Neural crest cell (in vitro differentiated cells): ENCODE measurements at places on chromosomes 2 and 18. TPM values are rescaled to one million over a fixed set of nuclear protein-coding genes. Genes with fewer than 3 reads are reported as not detected.

DNA sequence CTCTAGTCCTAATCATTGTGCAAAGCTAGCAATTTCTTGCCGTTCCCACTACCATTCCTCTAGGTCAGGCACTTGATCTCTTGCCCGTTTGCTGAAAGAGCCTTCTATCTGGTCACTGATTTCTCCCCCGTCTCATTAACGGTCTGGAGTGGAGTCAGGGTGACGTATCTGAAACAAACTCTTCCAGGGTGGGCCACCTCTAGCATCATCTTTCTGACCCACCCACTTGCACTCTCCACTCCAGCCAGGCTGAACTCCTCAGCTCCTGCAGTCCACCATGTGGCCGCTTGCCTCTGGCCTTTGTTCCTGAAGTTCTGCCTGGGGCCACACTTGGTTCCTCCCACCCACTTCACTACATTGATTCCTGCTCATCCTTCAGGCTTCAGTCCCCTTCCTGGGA lies 13.3 kb downstream of the BCL2 start:
- no peak for DNase-seq

- no peak for DNase-seq
Observed at GRCh38 chr2:118937817-118938216, 4.2 kb upstream of the MARCO start.

GRCh38 chr2:20111311-20112131 lies 60.1 kb upstream of the LAPTM4A start:
- no peak for DNase-seq

DNA sequence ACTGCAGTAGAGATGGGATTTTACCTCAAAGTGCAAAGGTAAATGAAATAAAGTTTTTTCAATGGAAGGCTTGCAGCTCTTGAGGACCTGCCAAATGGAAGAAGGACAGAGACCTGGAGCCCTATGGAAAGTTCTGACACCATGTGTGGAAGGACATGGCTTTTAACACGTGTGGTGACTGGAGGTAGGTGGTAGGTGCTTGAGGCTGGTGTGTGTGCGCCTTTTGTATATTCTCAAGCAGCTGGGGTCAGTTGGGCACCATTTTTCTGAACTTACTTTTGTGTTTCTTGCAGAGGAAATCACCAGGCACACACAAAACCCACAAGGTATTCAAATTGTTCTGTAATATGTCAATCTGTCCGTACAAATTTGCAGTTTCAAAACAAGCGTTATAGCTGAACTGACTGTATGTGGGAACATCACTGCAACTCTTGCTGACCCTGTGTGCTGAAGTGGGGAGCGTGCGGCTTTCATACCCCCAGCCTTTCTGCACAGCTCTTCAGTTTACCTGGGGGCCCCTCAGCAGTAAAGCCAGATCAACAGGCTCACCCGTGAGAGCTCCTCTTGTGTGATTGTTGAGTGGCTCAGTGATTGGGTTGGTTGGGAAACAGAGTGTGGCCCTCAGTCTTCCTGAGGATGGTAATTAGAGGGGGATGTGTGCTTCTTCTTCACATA lies 363 bp downstream of the GREB1 start:
- no peak for DNase-seq

DNA sequence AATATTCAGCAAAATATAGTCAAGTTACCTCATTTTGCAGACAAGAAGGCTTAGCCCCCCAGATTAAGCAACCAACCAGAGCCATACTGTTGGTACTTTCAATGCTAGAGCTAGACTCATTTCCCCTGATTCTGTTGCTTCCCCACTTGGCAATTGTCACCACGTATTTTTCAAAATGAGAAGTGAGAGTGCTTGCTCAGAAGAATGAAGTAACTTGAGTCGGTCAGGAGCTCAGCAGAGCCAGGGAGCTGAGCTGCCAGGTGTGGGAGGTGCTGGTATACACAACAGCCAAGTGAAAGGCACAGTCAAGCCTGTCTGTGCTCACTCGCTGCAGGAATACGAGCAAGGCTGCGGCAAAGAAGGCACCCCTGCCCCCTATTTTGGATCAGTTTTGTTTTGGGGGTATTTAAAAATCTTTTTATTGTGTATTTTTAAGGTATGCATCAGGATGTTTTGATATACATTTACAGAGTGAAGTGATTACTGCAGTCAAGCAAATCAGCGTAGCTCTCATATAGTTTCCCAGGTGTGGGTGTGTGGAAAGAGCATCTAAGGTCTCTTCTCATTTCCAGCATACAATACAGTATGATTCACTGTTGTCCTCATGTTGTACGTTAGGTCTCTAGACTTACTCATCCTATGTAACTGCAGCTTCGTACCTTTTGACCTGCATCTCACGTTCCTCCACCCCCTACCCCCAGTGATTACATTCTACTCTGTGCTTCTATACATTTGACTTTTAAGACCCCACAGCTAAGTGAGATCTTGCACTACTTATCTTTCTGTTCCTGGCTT lies 62.4 kb downstream of the MRPS9 start:
- DNase-seq: no peak

DNA sequence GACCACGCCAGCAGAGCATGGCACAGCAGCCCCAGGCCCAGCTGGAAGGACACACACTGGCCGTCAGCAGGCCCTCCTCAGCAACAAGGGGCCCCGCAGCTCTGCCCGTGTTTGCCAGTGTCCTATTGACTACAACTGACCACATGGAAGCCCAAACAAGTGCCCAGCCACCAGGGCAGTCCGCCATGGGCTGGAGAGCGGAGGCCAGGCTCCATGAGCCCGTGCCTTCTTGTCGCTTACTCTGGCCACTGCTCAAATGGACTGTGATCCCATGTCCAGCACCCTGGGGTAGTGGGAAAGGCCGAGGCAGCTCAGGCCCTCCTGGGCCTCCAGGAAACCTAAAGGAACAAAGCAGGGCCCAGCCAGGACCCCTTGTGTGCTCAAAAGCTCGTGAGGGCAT lies 53.9 kb upstream of the TAF1B start:
- DNase-seq: no peak

DNA sequence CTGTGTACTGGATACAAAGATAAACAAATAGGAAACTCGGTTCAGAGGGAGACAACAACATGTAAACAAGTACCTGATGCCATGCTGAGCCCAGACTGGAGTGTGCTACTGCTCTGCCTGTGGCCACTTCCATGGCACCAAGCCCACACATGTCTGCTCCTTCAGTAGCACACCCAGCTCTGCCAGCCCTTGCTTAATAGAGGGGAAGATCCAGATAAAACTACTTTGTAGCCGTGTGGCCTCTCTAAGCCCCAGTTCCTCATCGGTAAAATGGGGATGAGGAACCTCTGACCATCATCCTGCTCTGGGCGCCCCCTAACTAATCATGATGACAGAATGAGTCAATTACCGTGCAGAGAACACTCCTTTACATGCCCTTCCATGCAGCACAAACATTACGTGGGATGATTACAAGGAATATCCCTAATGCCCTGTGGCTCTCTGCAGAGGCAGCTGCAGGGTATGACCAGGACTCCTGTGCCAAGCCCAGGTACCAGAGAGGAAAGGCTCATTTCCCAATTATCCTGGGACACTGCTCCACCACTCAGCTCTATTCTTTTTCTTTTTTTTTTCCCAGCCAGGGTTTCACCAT lies 34.9 kb downstream of the DNMT3A start:
- no peak for DNase-seq

INPP4A gene
- 29.9 and 32.4 TPM in 2 replicates for total RNA-seq

FRZB gene
- 32.9 and 33.4 TPM in 2 replicates for total RNA-seq

GRCh38 chr2:168243061-168243460 lies 4.3 kb downstream of the STK39 start:
- DNase-seq: no peak

ASXL3 gene
- 14.5 and 18.2 TPM in 2 replicates for total RNA-seq

DNA sequence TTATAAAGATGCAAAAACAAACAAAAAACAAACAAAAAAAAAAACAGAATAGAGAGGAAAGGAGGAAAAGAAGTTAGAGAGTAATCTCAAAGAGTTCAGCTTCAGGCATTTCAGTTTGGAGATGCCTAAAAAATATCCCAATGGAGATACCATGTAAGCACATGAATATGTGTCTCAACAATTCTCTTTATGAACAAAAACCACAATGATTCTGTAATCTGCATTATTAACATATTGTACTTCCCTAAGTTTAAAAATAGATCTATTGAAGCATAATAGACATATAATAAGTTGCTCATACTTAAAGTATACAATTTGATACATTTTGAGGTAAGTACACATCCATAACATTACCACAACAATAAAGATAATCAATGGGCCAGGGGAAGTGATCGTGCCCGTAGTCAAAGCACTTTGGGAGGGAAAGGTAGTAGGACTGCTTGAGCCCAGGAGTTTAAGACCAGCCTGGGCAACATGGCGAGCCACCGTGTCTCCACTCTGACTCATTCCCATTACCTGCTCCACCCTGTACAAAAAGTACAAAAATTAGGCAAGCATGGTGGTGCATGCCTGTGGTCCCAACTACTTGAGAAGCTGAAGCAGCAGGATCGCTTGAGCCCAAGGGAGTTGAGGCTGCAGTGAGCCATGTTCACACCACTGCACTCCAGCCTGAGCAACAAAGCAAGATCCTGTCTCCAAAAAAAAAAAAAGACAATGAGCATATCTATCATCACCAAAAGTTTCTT lies 158.9 kb downstream of the ATAD2B start:
- DNase-seq: no peak

TXNDC2 gene
- not detected in 2 replicates for total RNA-seq

DNA sequence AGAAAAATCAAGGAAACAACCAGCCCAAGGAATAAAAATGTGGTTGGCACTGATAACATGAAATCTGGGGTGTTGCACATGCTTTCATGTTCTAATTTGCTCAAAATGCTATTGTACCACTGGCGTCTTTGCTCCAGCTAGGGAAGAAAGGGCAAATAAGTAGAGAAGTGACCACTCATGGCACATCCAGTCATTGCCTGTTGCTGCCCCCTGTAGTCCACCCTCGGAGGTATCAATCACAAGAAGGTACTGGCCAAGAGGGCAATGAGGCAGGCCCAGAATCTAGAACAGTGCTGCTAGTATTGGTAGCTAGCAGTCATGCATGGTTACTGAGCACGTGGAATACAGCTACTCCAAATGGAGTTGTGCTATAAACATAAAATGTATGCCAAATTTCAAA lies 213.4 kb downstream of the CDCA7 start:
- DNase-seq: peak; percentile 26

DNA sequence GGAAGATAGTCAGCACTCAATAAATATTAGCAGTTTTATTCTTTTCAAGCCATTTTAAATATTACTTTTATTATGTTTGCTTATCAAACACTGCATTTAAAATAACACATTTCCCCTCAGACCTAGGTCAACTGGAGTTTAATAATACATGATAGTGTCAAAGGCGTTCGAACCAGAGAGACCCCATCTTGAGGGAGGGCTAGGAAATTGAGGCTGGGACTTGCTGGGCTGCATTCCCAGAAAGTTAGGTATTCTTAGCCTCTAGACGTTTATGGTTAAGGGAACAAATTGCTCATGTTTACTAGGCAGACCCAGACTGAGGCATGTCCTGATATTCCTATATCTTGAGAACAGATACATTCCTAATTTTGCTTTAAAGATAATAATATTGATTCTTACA lies 426.5 kb downstream of the METTL4 start:
- no peak for DNase-seq

DNA sequence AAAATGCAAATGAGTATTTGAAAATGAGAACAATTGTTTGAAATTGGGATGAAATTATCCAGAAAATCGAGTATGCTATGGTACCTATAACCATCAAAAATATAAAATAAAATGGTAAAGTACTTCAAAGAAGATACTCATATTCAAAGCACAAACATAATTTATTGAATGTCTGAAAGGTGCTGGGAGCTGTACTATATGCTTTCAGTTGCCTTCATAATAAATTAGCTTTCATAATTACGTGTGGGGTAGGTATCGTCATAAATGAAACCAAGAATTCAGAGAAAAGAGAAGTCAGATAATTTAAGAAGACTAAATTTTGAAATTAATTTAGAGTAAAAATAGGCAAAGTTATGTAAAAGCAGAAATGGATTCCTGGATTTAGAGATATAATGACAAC lies 721.9 kb upstream of the ACVR2A start:
- DNase-seq: no peak

- no peak for DNase-seq
Observed at GRCh38 chr2:176159663-176160250, 2.6 kb downstream of the HOXD3 start.

DNA sequence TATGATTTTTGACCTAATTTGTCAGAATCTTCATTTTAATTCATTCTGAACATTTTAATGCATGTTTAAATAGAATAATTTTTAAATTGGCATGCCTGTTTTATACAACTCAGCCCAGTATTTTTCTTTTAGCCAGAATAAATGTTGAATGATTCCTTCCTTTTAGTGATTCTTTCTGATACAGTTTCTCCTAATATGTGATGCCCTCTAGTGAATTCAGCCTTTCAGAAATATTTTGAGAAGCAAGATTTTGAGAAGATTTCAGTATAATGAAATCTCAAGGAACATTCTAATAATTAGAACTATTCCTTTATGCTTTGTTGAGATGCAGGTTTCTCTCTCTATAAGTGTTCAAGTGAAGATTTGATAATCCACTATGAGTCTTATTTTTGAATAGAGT lies 28.5 kb downstream of the LCLAT1 start:
- no peak for DNase-seq

- DNase-seq: no peak
Observed at GRCh38 chr2:40332191-40332826, 119.6 kb downstream of the SLC8A1 start.

GRCh38 chr2:238916875-238917590 lies 69.1 kb downstream of the TWIST2 start:
- DNase-seq: no peak

GRCh38 chr2:232545511-232546375 lies 4.6 kb downstream of the TIGD1 start:
- no peak for DNase-seq

- no peak for DNase-seq
Observed at GRCh38 chr18:407191-407590, 93.3 kb downstream of the COLEC12 start.

GRCh38 chr2:240557808-240558207 lies at the start of gene ANKMY1:
Gene ANKMY1 (minus strand): TSS chr2:240557988. CDS start chr2:240557335, 653 bp downstream.
- DNase-seq: peak; percentile 74

APCDD1 gene
- total RNA-seq: 49.8 and 51.9 TPM in 2 replicates

EFR3B gene
- 40.7 and 41.2 TPM in 2 replicates for total RNA-seq

DNA sequence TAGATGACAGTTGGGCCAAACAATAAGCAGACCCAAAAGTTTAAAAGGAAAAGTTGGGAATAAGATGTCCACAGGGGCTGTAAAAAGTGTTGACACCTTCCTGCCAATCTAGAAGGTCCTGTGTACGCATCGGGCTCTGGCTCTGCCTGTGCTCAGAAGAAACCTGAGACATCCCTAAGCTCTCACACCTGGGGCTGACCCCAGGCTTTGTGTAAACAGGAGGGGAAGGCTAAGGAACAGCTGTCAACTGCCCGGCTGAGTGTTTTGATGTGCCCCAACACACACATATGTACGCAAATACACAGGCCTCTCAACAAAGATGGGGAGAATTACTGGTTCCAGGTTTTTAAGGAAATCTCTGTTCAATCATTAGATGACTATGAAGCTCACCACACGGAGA lies 59.5 kb downstream of the TMEM131 start:
- no peak for DNase-seq

UGT1A8 gene
- not detected in 2 replicates for total RNA-seq

- DNase-seq: peak; percentile 23
Observed at GRCh38 chr2:165070076-165070475, 114.8 kb upstream of the SLC38A11 start.

TMEM178A gene
- 12.0 and 12.3 TPM in 2 replicates for total RNA-seq
